ENCODE measurements at places on chromosomes 2 and 18. TPM values are rescaled to one million over a fixed set of nuclear protein-coding genes. Genes with fewer than 3 reads are reported as not detected.

The FHOD3 gene
- 5.4 TPM for total RNA-seq

The CNGA3 gene
- total RNA-seq: 3.0 TPM

The FAM228B gene
- total RNA-seq: 6.0 TPM

The XDH gene
- total RNA-seq: 94.4 TPM

The CDH7 gene
- not detected for total RNA-seq

The SNRNP200 gene
- total RNA-seq: 112 TPM

The CDH2 gene
- total RNA-seq: 1.3 TPM

The UGT1A1 gene
- total RNA-seq: 33.4 TPM

The DCC gene
- total RNA-seq: not detected

The ABCA12 gene
- not detected for total RNA-seq

The FEV gene
- total RNA-seq: not detected

- no peaks in the 10 kb centered on the region for H3K27me3 ChIP-seq
- DNase-seq: peak; percentile 71
- H3K4me1 ChIP-seq: no peaks in the 10 kb centered on the region
- H3K4me3 ChIP-seq: no peak overlapping the region
- peak overlapping the region; percentile 58 for H3K27ac ChIP-seq
These were observed 665.4 kb downstream of the BCL11A start for GRCh38 chr2:59888015-59888414.

DNA sequence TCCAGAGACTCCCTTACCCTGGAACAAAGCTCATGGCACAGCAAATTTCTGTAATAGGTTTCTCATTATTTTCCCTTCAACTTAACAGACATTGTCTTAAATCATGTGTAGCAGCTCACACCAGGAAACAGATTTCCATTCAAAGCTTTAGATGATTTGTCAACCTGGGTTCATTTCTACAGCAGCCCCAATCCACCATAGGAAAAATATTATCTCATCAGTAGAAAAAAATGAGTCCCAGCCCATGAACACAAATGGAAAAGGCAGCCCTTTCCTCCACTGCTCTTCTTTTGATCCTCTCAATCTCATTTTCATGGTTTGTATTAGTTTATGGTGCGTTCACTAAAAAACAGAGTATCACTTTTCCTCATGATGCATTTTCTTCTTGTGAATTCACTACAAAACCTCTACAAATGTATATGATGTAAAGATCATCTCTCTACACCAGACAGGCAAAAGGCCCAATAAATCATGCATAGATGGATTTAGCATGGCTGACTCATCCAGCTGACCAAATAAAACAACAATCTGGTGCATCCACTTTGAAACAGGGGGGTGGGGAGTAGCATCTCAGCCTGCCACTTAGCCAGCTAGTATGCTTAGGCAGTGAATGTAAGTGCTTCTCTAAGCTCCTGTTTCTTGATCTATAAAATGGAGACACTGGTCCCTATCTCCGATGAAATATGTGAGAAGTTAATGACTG lies 78.6 kb downstream of the SATB2 start:
- no peak for DNase-seq
- peaks cover 22% of the 10 kb centered on the region for H3K36me3 ChIP-seq
- H3K4me1 ChIP-seq: no peaks in the 10 kb centered on the region
- H3K4me3 ChIP-seq: no peak overlapping the region
- no peak overlapping the region for H3K27ac ChIP-seq
- H3K27me3 ChIP-seq: no peaks in the 10 kb centered on the region

- H3K4me3 ChIP-seq: no peak overlapping the region
- no peak overlapping the region for H3K27ac ChIP-seq
- DNase-seq: no peak
- H3K36me3 ChIP-seq: no peaks in the 10 kb centered on the region
- no peaks in the 10 kb centered on the region for H3K27me3 ChIP-seq
- H3K4me1 ChIP-seq: no peaks in the 10 kb centered on the region
These were observed 52.6 kb downstream of the CXCR4 start for GRCh38 chr2:136065384-136065783.

DNA sequence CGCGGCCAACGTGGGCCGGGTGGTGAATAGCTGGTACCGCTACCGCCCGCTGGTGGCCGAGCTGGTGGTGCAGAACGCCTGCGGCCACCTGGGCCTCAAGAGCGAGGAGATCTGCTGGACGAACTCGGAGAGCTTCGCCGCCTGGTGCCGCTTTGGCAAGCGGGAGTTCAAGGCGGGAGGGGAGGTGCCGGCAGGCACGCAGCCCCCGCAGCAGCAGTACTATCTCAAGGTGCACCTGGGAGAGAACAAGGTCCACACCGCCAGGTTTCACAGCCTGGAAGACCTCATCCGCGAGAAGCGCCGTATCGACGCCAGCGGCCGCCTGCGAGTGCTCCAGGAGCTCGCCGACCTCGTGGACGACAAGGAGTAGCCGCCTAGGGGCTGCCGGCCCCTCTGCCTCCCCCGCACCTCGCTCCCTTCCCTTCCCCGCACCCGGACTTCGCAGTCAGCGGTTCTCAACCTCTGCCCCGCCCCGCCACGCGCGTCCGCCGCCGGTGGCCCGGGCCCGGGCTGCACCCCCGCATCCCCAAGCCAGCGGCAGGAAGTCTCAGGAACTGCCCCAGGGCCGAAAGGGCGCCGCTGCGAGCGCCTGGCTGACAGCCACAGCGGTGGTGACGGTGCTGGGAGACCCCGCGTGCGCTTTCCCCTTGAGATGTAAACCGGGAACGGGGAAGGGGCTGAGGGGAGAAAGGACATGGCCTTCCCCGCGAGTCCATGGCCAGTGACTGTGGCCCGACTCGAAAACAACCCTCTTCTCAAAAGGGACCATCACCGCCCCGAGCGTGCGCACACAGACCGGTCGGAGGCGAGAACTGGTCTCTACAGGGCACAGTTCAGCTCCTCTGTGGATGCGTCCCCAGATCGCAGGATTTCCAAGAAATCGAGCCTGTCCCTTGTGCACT lies 2.2 kb downstream of the LRATD1 start:
- H3K36me3 ChIP-seq: no peaks in the 10 kb centered on the region
- H3K4me3 ChIP-seq: peak overlapping the region; percentile 79
- peak overlapping the region; percentile 93 for H3K27ac ChIP-seq
- no peaks in the 10 kb centered on the region for H3K27me3 ChIP-seq
- H3K4me1 ChIP-seq: no peaks in the 10 kb centered on the region

- no peak overlapping the region for H3K4me3 ChIP-seq
- no peaks in the 10 kb centered on the region for H3K36me3 ChIP-seq
- no peak overlapping the region for H3K27ac ChIP-seq
- no peaks in the 10 kb centered on the region for H3K4me1 ChIP-seq
- H3K27me3 ChIP-seq: no peaks in the 10 kb centered on the region
- peak; percentile 46 for DNase-seq
These were observed 21.2 kb downstream of the NPPC start for GRCh38 chr2:231905026-231905425.

DNA sequence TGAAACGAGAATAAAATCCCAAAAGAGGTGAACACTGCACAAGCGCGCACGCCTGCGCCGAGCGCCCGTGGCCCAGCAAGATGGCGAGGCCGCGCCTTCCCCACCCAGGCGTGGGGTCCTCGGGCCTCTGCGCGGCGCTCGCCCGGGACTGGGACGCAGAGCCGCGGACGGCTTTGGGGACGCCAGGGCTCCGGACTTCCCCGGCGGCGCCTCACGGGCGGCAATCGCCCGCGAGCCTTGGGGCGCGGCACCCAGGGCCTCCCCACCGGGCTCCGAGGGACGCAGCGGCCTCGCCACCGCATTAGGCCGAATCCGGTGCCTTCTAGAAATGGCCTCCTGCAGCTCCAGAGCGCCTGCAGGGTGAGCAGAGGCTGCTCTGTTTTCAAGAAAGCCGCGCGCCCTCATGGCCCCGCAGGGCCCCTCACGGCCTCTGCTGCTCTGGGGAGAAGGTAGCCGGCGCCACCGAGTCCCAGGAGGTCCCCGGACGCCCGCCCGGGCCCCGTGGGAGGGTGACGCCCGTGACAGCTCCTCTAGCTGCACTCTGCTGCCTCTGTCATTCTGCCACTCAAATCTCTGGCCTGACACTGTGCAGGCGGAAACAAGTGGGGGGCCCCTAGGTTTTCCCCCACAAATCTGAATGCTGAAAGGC lies 35.9 kb upstream of the POMC start:
- no peaks in the 10 kb centered on the region for H3K36me3 ChIP-seq
- H3K4me1 ChIP-seq: no peaks in the 10 kb centered on the region
- H3K27me3 ChIP-seq: no peaks in the 10 kb centered on the region
- no peak for DNase-seq

GRCh38 chr2:165868211-165868610 lies 74.2 kb upstream of the GALNT3 start:
- no peak overlapping the region for H3K4me3 ChIP-seq
- no peaks in the 10 kb centered on the region for H3K4me1 ChIP-seq
- H3K27ac ChIP-seq: no peak overlapping the region
- H3K27me3 ChIP-seq: no peaks in the 10 kb centered on the region

DNA sequence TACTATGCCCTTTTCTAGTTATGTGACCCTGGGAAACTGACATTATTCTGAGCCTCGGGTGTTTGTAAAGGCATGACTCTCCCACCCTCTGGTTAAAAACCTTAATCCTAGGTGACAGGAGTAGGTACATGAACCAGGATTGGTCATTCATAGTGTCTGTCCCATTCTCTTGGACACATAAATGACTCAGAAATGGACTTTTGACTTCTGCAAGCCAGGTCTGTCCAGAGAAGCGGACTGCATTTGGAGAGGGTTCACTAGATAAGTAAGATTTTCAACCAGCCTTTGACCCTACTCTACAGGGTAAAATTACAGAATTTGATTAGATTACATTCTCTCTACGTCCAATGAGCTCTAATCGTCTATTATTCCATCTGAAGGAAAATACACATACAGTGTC lies 285.9 kb downstream of the DPP10 start:
- no peaks in the 10 kb centered on the region for H3K27me3 ChIP-seq
- no peaks in the 10 kb centered on the region for H3K4me1 ChIP-seq
- H3K4me3 ChIP-seq: no peak overlapping the region
- DNase-seq: no peak
- no peaks in the 10 kb centered on the region for H3K36me3 ChIP-seq
- no peak overlapping the region for H3K27ac ChIP-seq

DNA sequence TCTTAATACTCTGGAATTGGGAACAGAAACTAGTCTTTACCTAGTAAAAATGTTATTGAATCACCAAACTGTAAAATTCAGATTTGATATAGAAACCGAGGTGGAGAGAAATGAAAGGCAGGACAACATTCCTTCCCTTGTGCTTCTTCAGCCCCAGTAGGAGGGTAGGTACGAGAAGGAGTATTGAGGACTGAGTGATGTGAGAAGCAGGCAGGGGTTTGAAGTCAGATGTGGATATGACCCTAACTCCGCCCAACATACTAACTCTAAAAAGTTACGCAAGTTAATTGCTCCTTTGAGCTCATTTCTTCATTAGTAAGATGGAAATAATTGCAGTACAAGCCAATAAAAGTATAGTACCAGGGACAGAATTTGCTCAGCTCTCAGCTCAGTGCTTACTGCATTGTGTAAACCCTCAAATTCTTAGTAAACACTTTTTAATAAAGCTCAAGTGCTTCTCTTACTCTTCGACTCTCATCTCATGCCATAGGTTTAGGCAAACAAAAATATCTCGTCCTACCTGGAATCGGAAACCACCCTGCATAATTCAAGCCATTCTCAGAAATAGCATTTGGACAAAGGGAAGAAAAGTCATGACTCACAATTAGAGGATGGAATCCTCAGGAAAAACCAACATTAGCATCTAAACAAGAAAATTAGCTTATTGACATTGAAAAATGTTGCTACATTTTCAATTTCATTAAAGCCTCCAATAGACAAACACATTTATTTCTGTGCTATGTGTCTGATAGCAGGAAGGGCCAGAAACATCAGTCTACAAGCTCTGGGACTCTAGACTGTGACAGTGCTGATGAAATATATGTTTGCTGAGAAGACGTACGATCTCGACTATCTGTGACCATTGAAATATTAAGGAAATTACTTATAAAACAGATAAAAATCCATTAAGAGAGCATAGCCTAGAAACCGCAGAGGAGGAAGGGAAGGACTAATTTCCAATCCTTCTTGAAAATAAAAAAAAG lies 161.3 kb downstream of the HNMT start:
- H3K27me3 ChIP-seq: no peaks in the 10 kb centered on the region
- H3K4me3 ChIP-seq: no peak overlapping the region
- no peak for DNase-seq
- H3K36me3 ChIP-seq: no peaks in the 10 kb centered on the region

- H3K4me1 ChIP-seq: no peaks in the 10 kb centered on the region
- no peaks in the 10 kb centered on the region for H3K27me3 ChIP-seq
- no peaks in the 10 kb centered on the region for H3K36me3 ChIP-seq
- DNase-seq: no peak
These were observed 2.7 kb downstream of the MIB1 start for GRCh38 chr18:21743166-21743832.

DNA sequence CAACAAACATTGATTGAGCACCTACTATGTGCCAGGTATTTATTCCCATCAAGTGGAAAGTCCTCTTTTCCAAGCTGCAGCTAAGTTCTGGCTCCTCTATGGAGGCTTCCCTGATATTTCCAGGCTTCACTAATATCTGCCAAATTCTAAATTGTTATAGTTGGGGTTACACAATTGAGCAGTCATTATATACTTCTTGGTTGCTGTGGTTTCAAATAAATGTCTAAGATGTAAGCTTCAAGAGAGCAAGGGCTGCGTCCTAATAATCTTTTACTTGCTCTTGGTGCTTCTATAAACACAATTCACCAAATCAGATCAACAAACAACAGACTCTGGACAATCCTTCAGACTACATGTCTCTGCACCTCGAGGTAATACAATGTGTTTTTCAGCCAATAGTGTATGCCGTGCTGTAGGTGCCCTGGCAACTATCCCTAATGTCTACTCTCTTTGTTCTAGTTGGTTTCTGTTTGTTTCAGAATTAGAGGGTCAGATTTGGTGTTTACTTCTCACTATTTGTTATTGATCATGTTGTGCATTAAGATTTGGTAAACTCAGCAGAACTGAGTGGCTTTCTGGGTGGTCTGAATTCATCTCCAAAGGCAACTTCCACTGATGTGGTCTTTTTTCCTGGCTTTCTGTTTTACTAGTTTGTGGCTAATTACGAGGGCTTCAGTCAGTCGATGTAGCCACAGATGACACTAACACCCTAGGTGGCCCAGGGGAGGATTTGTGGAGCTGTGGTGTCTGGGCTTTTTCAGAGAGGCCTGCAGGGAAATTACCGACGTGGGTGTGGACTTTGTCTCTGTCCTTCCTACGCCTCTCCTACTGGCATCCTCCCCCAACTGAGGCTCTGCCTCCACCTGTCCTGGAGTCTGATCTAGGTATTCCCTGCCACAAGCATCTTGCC lies 50.4 kb downstream of the CDCA7 start:
- no peak for DNase-seq
- H3K27me3 ChIP-seq: no peaks in the 10 kb centered on the region
- no peaks in the 10 kb centered on the region for H3K4me1 ChIP-seq
- H3K4me3 ChIP-seq: no peak overlapping the region
- no peaks in the 10 kb centered on the region for H3K36me3 ChIP-seq
- no peak overlapping the region for H3K27ac ChIP-seq

GRCh38 chr18:78408623-78409022 lies 571.0 kb upstream of the SALL3 start:
- H3K27me3 ChIP-seq: no peaks in the 10 kb centered on the region
- H3K4me3 ChIP-seq: no peak overlapping the region
- H3K36me3 ChIP-seq: no peaks in the 10 kb centered on the region
- no peaks in the 10 kb centered on the region for H3K4me1 ChIP-seq
- no peak for DNase-seq

- no peaks in the 10 kb centered on the region for H3K36me3 ChIP-seq
- H3K27ac ChIP-seq: no peak overlapping the region
These were observed 109.1 kb downstream of the CDK15 start for GRCh38 chr2:201915446-201915845.

All from Peyer's patch (tissue), 4 donors.